HL-60 (cell line): ENCODE measurements at places on chromosomes 16 and 17.

DNA sequence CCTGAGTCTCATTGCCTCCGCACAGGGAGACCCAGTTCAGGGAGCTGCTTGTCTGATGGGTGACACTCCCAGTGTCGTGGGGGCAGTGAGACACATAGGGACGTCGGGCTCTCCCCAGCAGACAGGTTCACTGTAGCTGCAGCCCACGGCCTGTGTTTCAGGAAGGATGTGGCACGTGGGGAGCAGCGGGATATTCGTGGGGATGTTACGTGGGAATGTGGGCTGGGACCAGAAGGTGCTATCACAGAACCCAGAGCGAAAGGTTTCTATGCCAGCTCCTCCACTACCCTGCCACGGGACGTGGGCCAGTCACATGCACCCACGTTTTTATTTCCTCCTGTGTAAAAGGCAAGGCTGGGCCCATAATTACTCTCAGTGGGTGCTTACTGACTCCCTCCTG, 16.3 kb downstream of the CACNA1G start:
- DNase-seq: no peak

- peak; percentile 44 for DNase-seq
Observed at GRCh38 chr17:16258901-16259300, 41.9 kb downstream of the PIGL start.

- DNase-seq: no peak
Observed at GRCh38 chr16:75644240-75645012, 3.0 kb downstream of the KARS1 start.

DNA sequence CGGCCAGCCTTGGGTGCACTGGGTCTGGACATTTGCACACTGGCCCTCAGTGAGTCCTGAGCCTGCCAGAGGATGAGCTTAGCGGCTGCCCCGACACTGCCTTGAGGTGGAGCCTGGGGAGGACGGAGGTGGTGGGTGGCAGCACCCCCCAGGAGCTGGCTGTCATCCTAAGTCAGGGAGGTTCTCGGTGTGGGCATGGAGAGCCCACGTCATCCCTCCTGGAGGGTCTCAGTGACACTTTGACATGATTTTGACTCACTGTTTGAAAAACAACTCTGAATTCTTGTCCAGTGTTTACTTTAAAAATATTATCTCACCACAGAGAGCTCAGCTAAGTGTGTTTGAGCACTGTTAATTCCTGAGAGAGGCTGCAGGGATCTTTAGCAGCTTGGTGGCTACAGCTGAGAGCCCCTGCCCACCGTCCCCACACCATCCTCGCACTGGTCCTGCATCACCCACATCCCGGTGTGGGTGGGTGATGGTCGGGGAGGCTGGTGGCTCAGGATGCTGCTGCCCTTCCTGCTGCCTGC, 63.1 kb downstream of the BANP start:
- DNase-seq: no peak

- DNase-seq: no peak
Observed at GRCh38 chr16:78645657-78646056, 546.2 kb downstream of the WWOX start.

- no peak for DNase-seq
Observed at GRCh38 chr16:79899316-79899715, 298.8 kb upstream of the MAF start.

GRCh38 chr16:64153718-64154117, 968.1 kb downstream of the CDH11 start:
- DNase-seq: no peak

DNA sequence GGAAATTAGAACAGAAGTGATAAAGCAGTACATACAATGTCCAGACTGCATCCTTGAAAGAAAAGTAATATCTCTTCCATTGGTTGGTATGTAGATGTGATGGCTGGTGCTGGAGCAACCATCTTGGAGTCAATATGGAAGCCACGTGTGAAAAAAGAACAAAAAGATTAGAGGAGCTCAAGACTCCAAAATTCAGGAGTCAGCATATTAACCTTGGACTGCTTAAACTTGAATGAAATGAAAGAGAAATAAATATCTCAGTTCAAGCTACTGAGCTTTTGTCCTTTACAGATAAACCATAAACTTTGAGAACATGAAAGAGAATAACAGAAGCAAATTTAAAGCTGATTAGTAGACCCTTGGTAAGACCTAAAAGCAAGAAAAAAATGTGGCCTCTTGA, 197.9 kb downstream of the HS3ST3B1 start:
- no peak for DNase-seq

- DNase-seq: no peak
Observed at GRCh38 chr16:81558077-81558443, 113.5 kb downstream of the CMIP start.

DNA sequence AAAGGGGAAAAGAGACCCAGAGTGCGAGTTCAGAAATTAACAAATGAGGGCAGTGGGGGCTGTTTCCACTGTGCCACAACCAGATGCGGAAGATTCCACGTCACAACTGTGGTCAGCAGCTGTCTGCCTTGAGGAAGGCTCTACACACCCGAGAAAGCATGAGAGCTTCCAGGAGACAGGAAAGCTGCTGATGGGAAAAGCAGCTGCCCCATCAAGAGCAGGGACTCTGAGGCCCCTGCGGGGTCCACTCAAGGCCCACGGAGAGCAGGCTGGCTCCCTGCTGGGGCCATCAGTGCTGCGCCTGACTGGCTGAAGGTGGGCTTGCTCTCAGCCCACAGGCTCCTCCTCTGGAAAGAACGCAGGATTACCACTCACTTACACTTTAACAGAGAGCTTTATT, 14.8 kb upstream of the TRAP1 start:
- no peak for DNase-seq

DNA sequence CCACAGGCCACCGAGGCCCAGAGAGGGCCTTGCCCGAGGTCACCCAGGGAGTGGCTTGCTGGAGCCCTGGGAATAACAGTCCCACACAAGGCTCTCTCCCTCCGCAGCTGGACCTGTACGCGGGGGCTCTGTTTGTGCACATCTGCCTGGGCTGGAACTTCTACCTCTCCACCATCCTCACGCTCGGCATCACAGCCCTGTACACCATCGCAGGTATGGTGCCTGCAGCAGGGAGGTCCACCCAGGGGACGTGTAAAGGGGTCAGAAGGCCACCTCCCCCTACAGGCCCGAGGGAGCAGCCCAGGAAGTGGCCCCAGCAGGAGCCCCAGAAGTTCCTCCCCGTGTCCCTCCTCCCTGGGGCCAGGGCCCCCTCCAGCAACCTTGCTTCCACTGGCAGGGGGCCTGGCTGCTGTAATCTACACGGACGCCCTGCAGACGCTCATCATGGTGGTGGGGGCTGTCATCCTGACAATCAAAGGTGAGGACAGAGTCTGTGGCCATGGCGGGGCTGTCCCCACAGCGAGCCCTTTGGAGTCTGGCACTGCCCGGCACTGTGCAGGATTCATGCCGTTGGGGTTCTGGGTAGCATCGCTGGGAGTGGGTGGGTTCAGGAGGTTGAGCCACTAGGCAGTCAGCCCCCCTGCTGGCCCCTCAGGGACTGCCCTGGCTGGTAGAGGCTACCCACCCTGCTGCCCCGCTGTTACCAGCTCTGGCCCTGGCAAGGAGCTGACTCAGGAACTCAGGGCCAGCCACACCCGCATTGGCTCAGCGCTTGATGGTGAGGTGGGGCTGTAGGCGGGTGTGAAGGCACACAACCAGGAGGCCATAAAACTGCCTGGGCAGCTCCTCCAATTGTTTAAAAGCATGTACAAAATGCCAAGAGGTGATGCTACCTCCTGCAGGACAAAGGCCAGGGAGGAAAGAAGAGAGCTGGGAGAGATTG, 17.3 kb downstream of the SLC5A10 start:
- no peak for DNase-seq

- no peak for DNase-seq
Observed at GRCh38 chr16:62921904-62922303, 885.7 kb upstream of the CDH8 start.

DNA sequence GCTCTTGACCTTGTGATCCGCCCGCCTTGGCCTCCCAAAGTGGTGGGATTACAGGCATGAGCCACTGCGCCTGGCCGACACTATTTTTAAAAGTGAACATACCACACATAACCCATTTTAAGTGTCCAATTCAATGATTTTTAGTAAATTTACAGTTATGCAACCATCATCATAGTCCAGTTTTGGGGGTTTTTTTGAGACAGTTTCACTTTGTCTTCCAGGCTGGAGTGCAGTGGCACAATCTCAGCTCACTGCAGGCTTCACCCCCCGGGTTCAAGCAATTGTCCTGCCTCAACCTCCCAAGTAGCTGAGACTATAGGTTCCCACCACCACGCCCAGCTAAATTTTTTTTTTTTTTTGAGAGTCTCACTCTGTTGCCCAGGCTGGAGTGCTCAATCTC, 3.1 kb upstream of the EPOP start:
- DNase-seq: no peak

DNA sequence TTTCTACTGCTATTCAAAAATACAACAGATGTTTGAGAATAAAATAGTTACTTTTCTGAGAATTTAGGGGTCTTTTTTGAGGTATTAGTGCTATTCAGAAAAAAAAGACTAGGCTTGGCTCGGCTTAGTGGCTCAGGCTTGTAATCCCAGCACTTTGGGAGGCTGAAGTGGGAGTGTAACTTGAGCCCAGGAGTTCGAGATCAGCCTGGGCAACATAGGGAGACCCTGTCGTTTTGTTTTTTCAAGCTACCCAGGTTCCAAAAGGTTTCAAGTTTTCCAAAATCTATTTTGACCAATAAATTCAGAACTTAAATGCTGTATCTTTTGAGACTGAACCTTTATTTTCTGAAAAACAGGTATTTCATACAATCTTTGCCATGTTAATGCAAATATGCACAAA, 3.2 kb upstream of the ARL6IP1 start:
- DNase-seq: no peak

GRCh38 chr17:62637809-62638208, 10.3 kb downstream of the MRC2 start:
- DNase-seq: no peak
